Erythroblast (primary cell): ENCODE measurements at places on chromosomes 6 and 20.
A peak's percentile ranks its signal among the peaks of the same experiment; 100 is the strongest.

DNA sequence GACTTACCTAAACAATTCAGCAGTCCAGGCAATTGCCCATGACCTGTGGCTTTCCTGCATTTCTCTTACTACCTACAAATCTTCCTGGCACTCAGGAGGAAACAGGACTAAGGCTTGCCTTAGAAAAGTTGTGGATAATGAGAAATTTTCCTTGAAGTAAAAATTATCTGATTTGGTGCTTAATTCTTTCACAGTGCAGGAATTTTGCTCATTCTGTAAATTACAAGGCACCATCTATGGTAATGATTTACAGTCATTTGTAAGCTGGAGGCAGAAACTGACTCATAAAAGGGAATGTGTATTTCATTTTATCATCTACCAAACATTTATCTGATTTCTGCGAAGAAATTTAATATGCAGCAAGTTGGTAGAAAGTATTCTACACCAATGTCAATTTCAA is 211.5 kb upstream of the FKBP1C start:
- no peak for DNase-seq

GRCh38 chr20:43778375-43778774 is 51.6 kb upstream of the GTSF1L start:
- DNase-seq: no peak

DNA sequence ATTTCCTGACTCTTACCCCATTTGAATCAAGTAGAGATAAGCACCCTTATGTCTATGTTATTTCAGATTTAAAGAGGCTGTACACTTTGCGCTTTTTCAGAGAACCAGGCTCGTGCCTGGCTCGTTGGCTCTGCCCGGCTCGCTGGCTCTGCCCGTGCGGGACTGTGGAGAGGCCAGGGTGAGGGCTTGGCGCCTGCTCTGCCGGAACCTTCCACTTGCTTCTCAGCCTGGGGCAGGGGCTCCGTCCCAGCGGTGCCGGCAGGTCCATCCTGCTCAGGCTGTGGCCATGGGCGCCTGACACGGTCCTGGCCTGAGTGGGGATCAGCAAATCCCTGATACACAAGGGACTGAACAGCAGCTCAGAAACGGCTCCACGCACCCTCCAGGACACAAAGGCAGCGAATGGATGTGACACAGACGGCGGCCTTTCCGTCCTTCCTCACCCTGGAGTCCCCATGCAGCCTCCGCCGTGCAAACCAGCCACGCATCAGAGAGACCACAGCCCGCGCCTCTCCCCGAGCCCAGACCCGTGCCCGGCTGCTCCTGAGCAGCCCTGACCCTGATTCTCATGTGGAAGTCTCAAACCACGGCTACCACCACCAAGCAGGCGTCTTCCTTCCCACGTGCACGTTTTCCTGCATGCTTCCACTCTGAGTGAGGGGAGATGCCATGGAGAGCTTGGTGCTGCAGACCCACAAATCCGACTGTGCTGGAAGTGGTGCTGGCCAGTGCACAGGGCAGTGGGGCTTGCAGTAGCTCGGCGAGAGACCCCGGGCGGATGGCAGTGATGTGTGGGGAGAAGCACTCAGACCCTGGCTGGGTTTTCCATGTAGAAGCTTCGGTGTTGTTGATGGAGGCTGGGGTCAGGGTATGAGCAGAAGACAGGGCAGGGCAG is 233.9 kb downstream of the ERMARD start:
- DNase-seq: no peak

GRCh38 chr20:1060985-1061384 is 57.4 kb upstream of the PSMF1 start:
- DNase-seq: peak; percentile 29

- DNase-seq: no peak
These were observed 50.2 kb downstream of the RREB1 start for GRCh38 chr6:7157752-7158616.

- DNase-seq: no peak
These were observed 193.8 kb downstream of the PLCB4 start for GRCh38 chr20:9262653-9263194.

DNA sequence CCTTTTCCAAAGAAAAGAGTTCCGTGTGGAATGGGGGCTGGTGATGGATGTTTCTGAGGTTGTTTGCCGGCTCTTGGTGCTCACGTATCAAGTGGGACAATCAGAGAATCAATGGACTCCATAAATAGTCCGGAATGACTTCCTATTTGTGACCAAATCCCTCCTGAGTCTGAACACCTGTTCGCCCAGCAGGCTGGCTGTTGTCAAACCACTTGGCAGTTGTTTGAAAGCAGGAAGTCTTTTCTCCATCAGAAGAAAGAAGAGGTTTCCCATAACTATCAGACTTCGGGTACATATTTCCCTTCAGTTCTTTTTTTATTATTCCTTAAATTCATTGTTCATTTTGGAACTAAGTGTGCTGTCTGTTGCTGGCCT is 154.7 kb upstream of the RIN2 start:
- no peak for DNase-seq

- peak; percentile 58 for DNase-seq
These were observed 8.5 kb downstream of the ARFGEF2 start for GRCh38 chr20:48930035-48930434.

DNA sequence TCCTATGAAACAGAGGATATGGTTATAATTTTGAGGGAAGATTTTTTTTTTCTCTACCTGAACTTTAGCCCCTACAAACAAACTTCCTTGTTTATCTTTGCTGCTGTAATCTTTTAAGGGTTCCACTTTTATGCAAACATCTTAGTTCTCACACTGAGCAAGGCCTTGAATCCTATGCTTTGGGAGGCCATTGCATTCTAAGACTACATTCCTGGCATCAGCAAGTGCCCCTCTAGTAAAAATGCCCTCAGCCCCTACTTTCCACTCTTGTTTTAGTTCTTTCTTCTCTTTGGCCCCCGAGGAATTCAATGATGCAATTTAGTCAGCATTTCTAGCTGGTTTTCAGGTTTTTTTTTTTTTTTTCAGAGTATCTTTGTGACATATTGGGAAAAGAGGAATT is 8.1 kb upstream of the AHI1 start:
- no peak for DNase-seq

DNA sequence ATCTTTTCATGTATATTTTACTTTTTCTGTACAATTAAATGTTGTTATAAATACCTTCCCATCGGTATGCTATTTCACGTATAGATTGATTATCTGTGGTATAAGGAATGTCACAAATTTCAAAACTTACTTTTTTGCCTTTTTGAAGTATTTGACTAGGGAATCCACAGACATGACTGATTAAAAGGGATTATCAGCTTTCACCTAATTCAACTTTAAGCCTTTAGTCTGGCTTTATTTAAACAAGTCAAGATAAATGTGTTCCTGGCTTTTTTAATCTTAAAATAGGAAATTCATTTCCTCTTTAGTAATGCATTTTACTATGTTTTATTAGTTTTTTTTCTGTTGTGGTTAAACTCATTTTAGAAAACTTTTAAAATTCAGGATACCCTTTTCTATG is 160.0 kb downstream of the MACROD2 start:
- no peak for DNase-seq

DNA sequence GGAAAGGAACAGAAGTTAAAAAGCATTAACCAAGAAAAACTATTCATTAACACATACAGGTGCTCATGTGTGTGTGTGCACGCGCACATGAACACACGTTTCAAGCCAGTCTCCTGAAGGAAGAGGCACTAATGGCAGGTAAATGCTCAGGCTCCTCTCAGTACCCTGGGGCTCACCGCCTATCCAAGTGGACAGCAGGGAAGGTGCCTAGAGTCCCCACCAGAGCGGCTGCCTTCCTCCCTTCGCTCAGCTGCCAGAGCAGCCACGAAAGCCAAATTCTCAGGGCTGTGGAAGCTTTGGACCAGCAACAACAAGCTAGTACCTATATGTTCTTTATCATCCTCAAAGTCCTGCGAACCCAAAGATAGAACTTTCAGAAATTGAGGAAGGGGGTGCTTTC is 42.6 kb downstream of the PLCG1 start:
- no peak for DNase-seq

GRCh38 chr6:154058963-154059680 is 20.1 kb downstream of the OPRM1 start:
- DNase-seq: no peak

DNA sequence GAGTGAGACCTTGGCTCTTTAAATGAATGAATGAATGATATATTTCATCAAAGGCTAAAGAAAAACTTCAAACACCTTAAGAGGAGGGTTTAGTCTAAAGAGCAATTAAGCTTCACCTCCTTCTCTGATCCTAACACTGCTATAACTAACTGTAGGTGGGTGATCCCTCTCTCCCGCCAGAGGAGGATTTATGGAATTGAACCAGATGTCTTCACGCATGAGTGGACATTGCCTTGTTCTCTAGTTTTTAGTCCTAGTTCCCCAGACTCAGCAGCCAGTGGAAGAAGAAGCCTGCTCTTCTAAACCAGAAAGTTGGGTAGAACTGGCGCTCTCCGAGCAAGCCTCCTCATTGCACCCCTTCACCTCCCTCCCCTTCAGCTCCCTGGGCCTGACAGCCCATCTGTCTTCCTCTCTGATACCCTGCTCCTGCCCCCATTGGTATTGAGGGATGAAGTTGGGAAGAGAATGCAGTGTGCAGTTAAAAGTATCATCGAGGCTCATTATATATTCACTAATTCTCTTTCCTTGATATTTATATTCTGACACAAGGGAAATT is 142.7 kb downstream of the ARID1B start:
- no peak for DNase-seq

- no peak for DNase-seq
These were observed 14.2 kb downstream of the COL19A1 start for GRCh38 chr6:69880601-69881000.

DNA sequence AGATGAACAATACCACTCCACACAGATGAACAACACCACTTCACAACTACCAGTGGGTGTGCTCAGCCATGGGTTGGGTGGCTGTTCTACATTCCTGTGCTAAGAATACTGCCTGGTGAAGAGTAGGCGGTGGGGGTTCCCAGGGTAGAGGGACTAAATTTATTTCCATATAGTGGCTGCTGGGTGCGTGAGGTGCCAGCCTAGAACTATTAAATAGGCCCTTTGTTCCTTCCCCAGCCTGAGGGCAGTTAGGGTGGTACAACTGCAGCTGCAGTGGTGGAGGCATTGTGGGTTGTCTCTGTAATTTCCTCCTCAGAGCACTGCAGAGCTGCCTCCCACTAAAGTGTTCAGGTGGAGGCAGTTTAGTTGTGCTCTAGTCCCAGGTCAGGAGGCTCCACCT is 618.4 kb downstream of the MMUT start:
- no peak for DNase-seq

DNA sequence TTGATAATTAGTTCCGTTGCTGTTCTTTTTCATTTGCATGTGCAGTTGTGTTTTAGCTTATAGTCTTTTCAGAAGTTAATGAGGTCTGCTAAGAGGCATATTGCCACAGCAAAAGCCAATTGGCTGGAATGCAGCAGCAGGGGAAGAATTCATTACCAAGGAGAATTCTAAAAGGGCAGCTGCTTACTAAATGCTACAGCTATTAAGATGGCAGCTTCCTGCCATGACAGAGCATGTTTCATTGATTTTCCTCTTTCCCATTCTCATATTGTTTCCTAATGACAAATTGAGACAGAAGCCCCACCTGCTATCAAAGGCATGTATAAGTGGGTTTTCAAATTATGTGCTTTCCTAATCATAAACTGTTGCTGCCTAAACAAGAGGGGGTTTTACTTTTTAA is 66.6 kb downstream of the CLVS2 start:
- DNase-seq: no peak

DNA sequence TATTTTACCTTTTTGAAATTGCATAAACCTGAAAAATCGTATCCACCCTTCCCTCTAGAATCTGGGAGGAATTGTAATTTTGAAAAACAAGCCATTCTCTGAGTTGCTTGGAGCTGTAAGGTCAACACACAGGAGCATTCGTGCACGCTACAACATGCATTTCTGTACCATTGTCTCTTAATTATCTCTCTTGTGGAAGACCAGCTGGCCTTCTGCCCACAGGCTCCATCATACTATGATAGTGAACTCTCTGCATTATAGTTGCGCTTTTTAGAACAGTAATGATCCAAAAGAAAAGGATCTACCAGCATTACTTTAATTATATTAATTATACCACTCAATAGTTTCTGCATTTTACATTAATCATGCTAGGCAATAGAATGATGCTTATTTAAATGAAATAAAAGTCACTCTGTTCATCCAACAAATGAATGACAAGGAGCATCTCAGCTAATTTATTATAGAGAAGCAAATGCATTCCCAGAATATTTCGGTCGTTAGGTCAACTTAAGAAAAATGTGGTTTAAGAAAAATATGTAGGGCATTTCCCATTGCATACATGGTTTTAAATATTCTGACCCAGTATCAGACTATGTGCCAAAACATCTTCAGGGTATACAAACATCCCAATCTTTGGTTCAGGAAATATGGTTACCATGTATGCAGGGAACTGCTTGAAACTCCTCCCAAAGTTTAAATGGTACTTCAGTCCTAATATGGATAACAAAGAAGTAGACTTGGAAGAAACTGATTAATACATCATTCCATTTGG is 263.5 kb downstream of the TFAP2A start:
- DNase-seq: no peak

- DNase-seq: no peak
These were observed 12.1 kb upstream of the RAMACL start for GRCh38 chr6:166598441-166599138.

DNA sequence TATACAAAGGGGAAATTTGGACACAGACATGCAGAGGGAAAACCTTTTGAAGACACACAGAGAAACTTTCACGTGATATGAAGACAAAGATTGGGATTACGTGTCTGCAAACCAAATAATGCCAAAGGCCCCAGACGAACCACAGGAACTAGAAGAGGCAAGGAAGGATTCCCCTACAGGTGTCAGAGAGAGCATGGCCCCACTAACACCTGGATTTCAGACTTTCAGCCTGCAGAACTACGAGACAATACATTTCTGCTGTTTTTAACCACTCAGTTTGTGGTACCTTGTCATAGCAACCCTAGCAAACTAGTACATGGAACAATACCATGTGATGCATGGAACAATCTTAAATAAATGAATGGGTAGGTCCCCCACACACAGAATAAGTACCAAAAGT is 341.0 kb downstream of the HDGFL1 start:
- no peak for DNase-seq

DNA sequence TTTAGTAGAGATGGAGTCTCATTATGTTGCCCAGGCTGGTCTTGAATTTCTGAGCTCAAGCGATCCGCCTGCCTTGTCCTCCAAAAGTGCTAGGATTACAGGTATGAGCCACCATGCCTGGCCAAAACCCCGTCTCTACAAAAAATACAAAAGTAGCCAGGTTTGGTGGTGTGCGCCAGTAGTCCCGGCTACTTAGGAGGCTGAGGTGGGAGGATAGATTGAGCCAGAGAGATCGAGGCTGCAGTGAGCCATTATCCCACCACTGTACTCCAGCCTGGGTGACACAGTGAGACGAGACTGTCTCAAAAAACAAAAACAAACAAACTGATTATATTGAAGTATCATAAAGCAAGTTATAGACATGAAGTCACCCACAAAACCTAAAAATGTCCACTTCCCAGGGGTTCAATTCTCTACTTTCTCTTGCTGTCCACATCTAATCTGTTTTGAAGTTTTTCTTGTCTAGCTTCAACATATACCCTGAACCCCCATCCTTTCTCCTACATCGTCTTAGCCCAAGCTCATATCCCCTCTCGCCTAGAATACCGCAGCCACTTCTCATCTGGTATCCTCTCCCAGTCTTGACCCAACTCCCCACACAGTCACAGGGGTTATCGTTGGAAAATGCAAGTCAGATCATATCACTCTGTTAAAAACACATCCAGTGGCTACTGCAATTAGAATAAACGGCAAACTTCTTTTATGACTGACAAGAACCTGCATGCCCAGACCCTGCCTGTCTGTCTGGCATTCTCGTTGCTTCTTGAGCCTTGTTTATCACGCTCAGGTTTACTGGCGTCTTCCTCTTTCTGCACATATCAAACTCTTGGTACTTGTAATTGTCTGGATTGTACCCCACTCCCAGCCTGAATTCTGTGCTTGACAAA is 20.1 kb upstream of the NCOA3 start:
- no peak for DNase-seq
